Stimulated activated CD8-positive, alpha-beta memory T cell treated with anti-CD3 and anti-CD28 coated beads, Interleukin-7, amount 100 ng/mL, for 1 hour (primary cell): ENCODE measurements at places on chromosomes 2 and 18.

GRCh38 chr2:58447586-58447985, 206.5 kb upstream of the FANCL start:
- DNase-seq: no peak

DNA sequence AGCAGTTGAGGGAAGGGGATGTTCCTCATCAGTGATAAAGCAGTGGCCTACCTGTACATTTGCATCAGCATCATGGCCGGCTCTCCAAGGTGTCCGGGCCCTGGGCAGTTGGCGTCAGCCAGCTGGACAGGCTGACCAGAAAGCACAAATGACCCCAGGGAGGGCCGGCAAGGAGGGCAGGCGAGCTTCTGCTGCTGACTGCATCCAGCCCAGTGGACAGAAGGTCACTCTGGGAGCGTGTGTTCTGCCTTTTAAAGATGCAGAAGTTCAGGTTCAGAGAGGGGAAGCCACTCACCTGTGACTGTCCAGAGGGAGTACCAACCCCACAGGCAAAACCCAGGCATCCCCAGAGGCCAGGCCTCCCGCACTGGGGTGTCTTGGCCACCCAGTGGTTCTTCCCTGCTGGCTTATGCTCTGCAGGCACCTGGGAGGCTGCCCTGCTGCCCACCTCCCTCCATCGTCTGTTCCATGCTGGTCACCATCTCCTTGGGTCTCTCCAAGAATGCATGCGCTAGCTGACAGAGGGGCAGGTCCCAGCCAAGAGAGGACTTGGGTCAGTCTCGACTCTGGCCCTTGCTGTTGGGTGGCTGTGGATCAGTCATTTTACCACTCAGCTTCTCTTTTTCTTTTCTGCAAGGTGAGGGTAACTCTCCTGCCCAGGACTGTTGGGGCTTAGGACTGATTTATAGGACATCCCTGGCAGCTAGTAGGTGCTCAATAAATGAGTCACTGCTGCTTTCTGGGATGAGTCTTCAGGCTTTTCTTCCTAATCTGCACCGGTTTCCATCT, 89.9 kb downstream of the INHBB start:
- no peak for DNase-seq

DNA sequence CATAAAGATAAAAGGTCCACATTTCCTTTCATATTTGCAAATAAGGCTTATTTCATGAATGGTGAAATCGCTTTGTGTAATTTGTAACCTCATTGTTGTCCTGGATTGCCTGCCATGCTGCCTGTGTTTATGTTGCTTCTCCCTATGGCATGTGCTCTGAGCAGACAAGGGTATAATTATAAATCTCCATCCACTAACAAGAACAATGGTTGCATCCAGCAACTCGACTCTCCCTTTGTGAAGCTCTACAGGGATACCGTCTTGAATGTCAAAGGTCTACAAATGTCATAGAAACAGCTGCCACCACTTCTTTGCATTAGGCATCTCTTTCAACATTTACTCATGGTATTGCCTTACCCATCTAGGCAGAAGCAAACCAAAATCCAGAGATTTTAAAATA, 209.6 kb downstream of the SLC8A1 start:
- DNase-seq: no peak

- no peak for DNase-seq
Measured at GRCh38 chr18:77339093-77339492, 89.4 kb downstream of the GALR1 start.

- DNase-seq: no peak
Measured at GRCh38 chr2:62822549-62822948, 117.0 kb downstream of the EHBP1 start.

DNA sequence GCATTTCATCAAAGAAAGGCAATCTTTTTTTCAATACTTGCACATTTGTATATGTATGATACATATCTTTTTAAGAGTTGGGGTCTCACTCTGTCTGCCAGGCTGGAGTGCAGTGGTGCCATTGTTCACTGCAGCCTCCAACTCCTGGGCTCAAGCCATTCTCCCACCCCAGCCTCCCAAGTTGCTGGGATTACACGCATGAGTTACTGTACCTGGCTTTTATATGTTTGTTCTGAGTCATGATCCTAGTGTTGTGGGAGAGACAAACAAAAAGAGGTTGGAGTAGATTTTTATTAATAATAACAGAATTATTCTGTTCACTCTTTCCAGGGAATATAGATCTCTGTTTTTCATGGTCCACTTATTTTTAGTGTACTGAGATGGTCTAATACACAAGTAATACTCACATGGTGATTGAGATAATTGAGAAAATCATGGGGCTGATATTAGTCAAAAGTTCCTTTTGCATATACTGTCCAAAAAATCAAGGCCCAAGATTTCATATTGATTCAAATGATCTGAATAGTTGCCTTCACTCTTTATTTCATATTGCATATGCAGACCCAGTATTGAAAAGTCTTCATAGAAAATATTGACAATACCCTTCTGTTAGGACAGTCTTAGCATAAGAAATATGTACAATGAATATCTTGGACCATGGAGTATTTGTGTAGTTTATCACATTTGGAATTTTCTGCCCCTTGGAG, 138.3 kb downstream of the FMNL2 start:
- no peak for DNase-seq

DNA sequence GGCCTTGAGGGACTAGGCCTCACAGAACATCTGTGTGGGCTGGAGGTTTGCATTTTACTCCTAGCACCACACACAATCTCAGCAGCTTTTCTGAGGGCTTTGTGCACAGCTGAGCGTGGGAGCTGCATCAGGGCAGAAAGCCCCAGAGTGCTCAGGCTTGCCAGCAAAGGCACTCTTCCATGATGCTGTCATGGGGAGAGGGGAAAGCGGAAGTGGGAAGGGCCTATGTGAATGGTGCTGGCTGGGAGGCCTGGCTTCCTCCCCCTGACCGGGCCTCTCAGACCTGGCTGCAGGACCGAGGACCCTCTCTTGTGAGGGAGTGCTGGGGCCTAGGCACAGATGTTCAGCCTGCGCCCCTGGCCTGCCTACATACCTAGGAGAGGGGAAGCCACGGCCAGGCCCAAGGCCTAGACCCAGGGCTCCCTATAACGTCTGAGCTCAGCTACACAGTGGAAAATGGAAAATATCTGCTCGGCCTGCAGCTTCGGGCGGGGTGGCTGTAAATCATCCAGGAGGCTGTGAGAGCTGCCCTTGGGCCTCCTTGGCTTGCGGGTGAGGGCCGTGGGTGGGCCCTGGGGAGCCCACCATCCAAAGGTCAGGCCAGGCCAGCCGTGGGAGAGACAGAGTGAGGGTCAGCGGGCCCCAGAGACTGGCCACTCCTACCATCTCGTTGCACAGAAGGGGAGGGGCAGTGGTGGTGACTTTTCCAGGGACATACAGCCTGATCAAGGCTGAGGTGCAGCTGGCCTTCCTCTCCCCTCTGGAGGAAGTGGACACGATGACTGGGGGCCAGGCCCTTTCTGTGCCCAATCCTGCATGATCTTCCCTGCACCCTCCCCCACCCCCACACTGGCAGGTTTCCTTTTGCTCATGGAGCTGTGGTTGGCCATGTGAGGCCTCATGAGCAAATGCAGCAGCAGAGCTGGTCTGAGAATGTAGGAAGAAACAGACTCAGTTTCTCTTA, 22.8 kb downstream of the GLI2 start:
- no peak for DNase-seq

DNA sequence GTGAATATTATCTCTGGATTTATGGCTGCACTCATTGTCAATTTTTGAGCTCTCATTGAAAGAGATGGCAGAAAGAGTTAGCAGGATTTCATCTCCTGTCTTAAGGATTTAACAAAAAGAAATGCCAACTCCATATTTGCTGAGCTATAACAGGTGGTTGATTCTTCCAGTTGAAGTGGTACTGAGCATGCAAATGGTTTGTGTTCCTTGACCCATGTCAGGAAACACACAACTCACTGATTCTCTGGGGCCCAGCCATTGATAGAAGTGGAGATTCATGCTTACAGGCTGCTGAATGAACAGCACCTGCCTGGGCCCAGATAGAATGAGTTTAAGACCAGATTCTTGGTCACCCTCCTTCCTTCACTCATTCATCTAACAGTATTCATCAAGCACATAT, 128.8 kb downstream of the CERS6 start:
- DNase-seq: no peak

DNA sequence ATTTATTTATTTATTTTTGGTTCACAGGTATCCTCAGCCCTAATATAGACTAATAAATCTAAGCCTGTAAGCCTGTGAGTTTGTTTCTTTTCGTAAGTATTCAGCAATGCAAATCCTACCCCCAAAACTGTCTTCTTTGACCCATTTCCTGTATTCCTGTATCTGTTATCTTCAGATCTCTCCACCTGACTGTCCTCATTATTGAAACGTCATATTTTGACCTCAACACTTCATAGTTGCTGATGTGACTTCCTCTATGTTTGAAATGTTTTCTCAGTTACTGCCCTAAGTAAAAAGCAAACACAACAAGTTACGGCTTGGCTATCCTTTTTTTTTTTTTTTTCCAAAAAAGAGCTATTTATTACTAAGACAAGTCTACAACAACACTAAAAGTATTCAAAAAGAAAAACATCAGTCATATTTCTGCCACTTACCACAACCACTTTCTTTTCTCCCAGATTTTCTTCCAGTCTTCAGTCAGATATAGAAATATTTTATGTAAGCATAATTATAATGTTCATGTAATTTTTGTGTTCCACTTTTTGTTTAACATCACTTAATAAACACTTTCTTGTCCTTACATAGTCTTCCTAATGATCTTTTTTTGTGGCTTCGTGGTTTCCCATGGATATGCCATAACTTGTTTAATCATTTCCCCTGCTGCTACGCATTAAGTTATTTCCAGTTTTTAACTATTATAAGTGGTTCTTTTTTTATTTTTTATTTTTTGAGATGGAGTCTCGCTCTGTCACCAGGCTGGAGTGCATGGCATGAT, 45.0 kb upstream of the EML4 start:
- no peak for DNase-seq

DNA sequence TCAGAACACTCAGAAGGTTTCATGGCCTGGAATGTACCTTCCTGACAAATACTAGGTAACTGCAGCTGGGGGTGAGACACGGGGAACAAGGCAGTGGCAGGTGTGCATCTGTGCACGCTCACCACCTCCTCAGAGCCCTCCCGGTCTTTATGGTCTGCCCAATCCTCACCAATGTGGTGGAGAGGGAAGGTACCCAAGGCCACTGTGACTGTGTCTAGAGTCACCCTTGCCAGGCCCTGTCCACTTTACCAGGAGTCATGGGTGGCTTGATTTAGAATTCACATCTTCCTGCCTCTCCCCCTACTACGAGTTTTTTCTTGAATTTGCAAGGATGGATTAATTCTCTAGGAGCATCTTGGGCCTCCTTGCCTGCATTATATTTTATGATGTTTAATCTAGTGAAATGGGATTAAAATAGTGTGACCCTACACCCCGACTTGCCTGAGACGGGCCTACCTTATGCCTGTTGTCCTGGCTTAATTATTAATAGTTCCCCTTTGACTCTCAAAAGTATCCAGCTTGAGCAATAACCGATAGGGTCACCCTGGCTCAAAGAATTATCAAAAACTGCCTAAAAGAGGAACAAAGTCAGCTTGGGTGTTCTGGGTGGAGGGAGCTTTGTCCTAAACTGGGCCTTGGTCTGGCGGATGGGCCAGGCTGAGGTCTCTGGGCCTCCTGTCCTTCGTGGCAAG, 56.5 kb downstream of the ACAA2 start:
- DNase-seq: no peak

DNA sequence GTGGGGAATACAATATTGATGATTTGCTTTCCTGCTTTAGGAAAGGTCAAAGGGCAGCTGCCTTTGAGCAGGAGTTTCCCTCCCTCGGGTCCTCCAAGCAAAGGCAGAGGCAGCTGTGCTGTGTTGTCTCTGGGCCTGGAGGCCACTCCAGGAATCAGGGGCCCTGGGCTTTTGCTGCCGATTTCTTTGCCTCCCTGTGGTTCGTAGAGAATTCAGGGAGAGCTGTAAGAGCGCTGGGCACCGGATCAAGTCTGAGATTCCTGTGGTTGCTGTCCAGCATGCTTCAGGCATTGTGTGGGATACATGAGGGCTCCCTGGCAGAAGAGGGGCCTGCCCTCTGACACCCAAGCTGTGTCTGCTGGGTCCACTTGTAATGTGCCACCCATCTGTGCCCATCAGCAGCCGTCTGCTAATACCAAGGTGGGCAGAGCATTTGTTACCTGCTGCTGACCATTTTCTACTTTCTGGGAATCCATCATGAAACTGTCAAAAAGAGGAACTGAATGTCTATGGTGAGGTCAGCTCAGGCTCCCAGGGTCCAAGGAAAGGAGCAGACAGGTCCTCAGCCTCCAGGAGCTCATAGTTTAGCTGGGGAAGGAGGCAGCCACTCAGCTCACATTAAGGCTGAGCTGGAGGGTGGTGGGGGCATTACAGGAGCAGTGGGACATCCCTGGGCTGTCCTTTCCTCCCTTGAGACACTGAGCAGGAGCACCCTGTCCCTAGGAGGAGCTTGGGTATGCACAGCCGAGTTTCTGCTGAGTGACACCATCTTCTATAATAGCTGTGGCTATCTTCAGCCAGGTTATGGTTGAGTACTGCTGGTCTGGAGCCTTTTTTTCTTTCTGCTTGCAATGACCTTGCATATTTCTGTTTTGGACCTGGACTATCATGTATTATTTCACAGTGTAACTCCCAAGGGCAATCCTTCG, 68.5 kb downstream of the CTIF start:
- no peak for DNase-seq

GRCh38 chr2:112658301-112658700, 12.6 kb downstream of the SLC20A1 start:
- no peak for DNase-seq

DNA sequence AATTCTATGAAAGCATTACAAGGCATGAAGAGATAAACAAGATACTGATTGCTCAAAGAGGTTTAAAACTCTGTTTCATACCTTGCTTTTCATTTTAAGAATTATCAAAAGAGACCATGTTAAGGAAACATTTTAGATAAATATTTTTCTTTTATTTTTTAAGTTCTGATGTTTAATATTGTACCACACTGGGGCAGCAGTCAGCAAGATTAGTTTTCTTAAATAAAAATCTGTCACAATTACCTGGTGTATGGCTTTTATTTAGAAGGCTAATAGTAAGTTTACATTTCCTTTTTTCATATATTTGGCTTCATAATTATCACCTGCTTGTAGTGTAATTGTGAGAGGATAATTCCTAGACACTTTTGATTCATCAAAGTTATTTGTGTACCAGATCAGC, 46.4 kb downstream of the ZNF804A start:
- no peak for DNase-seq

DNA sequence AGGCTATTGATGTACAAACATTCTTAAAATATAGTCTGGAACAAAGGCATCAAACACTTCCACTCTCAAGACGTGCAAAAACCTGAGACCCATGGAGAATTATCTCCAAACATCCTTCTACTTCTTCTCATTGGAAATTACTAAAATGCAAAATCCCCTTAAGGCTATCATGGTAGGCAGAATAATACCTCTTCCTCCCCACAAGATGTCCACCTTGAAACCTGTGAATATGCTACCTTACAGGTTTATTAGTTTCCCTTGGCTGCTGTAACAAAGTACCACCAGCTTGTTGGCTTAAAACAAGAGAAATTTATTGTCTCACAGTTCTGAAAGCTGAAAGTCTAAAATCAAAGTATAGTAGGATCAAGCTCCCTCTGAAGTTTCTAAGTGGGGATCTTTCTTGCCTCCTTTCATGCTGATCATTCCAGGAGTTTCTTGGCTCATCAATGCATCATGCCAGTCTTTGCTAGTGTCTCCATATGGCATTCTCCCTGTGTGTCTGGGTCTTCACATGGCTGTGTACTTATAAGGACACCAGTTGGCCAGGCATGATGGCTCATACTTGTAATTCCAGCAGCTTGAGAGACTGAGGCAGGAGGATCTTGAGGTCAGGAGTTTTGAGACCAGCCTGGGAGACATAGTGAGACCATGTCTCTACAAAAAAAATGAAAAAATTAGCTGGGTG, 163.7 kb upstream of the NCK2 start:
- no peak for DNase-seq
